Activated CD4-positive, alpha-beta memory T cell treated with anti-CD3 and anti-CD28 coated beads, Interleukin-2, amount 10 ng/mL, durations not matched to agents 7 days and 5 days (primary cell): ENCODE measurements at places on chromosomes 12 and 14. TPM values are rescaled to one million over a fixed set of nuclear protein-coding genes. Genes with fewer than 3 reads are reported as not detected.

The TBC1D30 gene
- 0.13 TPM for total RNA-seq

The ALDH2 gene
- 1.3 TPM for total RNA-seq

The RILPL2 gene
- total RNA-seq = 8.9 TPM

The ACOT6 gene
- not detected for total RNA-seq

The OVCH1 gene
- not detected for total RNA-seq

The PMEL gene
- 0.33 TPM for total RNA-seq

The TGM1 gene
- total RNA-seq = 4.0 TPM

The SCN8A gene
- total RNA-seq = 0.33 TPM

The RNASE3 gene
- total RNA-seq = not detected
